ENCODE measurements at places on chromosomes 12 and 14.

- DNase-seq = no peak
Observed at GRCh38 chr14:96055753-96056508, 16.8 kb downstream of the C14orf132 start.

GRCh38 chr12:112126911-112127310, 1.6 kb downstream of the TRAFD1 start:
- no peak for DNase-seq

- no peak for DNase-seq
Observed at GRCh38 chr12:108125073-108125472, 4.0 kb upstream of the WSCD2 start.

GRCh38 chr14:50874757-50875156, 2.9 kb downstream of the ABHD12B start:
- DNase-seq = no peak

- no peak for DNase-seq
Observed at GRCh38 chr12:8699714-8700113, 1.9 kb downstream of the RIMKLB start.

DNA sequence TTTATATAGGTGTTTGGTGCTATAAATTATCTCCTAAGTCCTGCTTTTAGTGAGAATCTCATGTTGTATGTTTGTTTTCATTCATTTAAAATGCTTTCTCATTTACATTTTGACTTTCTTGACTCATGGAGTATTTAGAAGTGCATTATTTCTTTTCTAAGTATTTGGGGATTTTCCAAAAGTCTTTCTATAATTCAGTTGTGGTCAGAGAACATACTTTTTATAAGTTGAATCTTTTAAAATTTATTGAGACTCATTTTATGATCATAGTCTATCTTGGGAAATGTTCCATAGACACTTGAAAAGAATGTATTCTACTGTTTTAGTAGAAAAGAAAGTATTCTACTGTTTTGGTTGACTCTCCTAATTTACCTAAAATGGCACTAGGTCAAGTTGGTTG, 168.2 kb downstream of the AKAP6 start:
- no peak for DNase-seq

All from kidney glomerular epithelial cell (primary cell).